ENCODE measurements at places on chromosomes 13 and 19. TPM values are rescaled to one million over a fixed set of nuclear protein-coding genes. Genes with fewer than 3 reads are reported as not detected.

FLT3 gene
- total RNA-seq: not detected

KCNN1 gene
- total RNA-seq: 0.21 TPM

DNA sequence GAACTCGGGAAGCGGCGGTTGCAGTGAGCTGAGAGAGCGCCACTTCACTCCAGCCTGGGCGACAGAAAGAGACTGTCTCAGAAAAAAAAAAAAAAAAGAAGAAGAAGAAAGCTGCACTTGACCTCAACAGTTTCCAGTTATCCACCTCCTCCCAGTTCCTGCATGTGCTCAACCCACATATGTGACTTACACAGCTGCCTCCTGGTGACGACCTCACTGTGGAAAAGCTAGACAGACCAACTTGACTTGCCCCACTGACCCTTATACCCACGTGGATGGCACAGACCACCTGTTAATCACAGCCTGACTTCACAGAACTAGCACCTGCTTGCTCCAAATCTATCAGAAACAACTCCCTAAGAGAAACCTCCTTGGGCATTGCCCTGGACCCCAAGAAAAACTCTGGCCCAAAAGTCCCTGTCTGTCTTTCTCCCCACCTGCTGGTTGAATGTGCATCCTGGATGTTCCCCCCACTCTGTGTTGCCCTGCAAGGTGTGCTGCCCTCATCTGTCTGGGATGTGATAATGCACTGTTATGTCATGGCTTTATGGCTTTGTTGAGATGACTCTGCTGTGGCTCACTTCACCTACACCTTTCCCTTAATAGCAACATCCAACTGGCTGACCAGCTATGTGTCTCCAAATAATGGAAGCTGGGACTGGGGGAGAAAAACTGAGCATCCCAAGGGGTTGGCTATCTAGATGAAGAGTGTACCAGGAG lies 2.8 kb downstream of the ZNF20 start:
- H3K4me3 ChIP-seq: peak overlapping the region; percentile 10
- DNase-seq: peak; percentile 49
- H3K36me3 ChIP-seq: peaks cover 55% of the 10 kb centered on the region

- no peak overlapping the region for H3K4me3 ChIP-seq
- H3K27me3 ChIP-seq: no peaks in the 10 kb centered on the region
- H3K36me3 ChIP-seq: peaks cover 19% of the 10 kb centered on the region
- H3K4me1 ChIP-seq: peaks cover 2% of the 10 kb centered on the region
- no peak overlapping the region for H3K27ac ChIP-seq
- DNase-seq: no peak
Measured at GRCh38 chr19:6471076-6471475, 7.0 kb downstream of the CRB3 start.

- H3K4me1 ChIP-seq: no peaks in the 10 kb centered on the region
- no peak overlapping the region for H3K27ac ChIP-seq
- peaks cover 26% of the 10 kb centered on the region for H3K27me3 ChIP-seq
- no peak overlapping the region for H3K4me3 ChIP-seq
- H3K36me3 ChIP-seq: no peaks in the 10 kb centered on the region
- DNase-seq: no peak
Measured at GRCh38 chr13:45082964-45083363, 37.3 kb upstream of the GTF2F2 start.

DNA sequence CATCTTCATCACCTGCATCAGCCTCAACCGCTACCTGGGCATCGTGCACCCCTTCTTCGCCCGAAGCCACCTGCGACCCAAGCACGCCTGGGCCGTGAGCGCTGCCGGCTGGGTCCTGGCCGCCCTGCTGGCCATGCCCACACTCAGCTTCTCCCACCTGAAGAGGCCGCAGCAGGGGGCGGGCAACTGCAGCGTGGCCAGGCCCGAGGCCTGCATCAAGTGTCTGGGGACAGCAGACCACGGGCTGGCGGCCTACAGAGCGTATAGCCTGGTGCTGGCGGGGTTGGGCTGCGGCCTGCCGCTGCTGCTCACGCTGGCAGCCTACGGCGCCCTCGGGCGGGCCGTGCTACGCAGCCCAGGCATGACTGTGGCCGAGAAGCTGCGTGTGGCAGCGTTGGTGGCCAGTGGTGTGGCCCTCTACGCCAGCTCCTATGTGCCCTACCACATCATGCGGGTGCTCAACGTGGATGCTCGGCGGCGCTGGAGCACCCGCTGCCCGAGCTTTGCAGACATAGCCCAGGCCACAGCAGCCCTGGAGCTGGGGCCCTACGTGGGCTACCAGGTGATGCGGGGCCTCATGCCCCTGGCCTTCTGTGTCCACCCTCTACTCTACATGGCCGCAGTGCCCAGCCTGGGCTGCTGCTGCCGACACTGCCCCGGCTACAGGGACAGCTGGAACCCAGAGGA lies 2.6 kb downstream of the P2RY11 start:
- no peak overlapping the region for H3K4me3 ChIP-seq
- peaks cover 72% of the 10 kb centered on the region for H3K4me1 ChIP-seq

ZNF493 gene
- total RNA-seq: 9.0 TPM

RNASEH2B gene
- 126 TPM for total RNA-seq

DNA sequence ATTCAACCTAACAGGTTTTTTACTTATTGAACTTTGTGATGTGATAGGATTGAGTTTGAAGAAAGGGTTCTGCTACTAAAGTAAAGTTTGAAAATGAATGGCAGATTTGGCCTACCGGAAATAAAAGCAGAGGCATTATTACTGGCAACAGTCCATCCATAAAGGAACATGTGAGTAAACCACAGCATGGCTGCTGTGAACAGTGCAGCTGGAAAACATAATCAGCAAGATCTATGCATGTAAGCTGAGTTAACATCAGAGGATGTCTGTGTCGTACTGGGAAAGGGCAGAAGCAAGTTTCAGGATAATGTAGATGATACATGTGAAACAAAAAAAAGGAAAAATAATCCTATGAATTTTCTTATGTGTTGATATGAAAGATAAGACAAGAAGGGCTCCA lies 87.6 kb downstream of the CYSLTR2 start:
- H3K27ac ChIP-seq: no peak overlapping the region
- no peak overlapping the region for H3K4me3 ChIP-seq
- H3K27me3 ChIP-seq: no peaks in the 10 kb centered on the region
- H3K36me3 ChIP-seq: peaks cover 3% of the 10 kb centered on the region

DNA sequence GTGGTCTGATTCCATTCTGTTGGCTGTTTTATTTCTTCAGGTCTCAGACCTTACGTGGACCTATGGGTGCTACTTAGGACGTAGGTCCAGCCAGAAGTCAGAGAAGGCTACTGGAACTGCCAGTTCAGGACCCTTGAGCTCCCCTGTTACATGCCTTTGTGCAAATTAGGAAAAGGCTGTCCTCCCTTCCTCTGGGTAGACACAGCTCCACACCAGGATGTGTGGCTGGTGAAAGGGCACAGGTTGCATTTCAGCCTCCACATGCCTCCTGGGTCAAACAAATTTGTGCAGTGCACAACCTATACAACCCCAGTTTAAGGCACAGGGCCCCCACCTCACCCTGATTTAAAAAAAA lies 43.9 kb upstream of the MAP3K10 start:
- peaks cover 40% of the 10 kb centered on the region for H3K4me1 ChIP-seq
- H3K36me3 ChIP-seq: no peaks in the 10 kb centered on the region
- no peak overlapping the region for H3K4me3 ChIP-seq
- peak; percentile 31 for DNase-seq
- peak overlapping the region; percentile 29 for H3K27ac ChIP-seq

TYROBP gene
- 0.96 TPM for total RNA-seq

DNA sequence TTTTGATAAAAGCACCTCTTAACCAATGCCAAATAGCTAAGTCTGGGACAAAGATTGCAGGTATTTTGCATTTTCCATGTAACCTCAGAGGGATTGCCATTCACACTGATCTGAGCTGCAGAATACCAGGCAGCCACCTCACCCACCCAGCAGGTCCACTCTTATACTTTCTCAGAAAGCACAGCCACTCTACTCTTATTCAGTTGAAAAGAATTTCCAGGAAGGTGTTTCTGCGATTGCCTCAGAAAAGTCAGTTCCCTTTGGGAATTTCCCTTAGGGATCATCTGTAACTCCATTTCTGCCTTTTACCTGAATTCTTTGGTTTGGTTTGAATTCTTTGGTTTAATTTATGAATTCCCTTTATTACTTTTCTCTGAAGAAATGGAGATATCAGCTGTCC lies 904 bp upstream of the ALOX5AP start:
- H3K36me3 ChIP-seq: peaks cover 34% of the 10 kb centered on the region
- peak overlapping the region; percentile 99 for H3K27ac ChIP-seq
- H3K27me3 ChIP-seq: no peaks in the 10 kb centered on the region

Data from activated CD8-positive, alpha-beta memory T cell treated with anti-CD3 and anti-CD28 coated beads, Interleukin-2, amount 10 ng/mL, durations not matched to agents 7 days and 5 days (primary cell).